SHP77 treated with DMSO at 0.1 percent for 48 hours (cell line): ENCODE measurements at places on chromosomes 12 and 14.

DNA sequence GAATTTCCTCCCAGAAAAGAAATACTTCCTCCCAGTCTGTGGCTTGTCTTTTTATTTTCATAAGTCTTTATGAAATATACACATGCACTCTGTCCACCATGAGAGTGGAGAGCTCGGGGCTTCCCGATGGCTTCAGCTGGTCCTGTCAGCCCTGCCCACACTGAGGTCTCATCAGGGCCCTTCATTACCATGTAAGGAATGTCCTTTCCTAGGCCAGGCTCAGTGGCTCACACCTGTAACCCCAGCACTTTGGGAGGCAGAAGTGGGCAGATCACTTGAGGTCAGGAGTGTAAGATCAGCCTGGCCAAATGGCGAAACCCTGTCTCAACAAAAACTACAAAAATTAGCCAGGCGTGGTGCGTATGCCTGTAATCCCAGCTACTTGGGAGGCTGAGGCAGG, 77.0 kb downstream of the CPSF2 start:
- no peak for DNase-seq

DNA sequence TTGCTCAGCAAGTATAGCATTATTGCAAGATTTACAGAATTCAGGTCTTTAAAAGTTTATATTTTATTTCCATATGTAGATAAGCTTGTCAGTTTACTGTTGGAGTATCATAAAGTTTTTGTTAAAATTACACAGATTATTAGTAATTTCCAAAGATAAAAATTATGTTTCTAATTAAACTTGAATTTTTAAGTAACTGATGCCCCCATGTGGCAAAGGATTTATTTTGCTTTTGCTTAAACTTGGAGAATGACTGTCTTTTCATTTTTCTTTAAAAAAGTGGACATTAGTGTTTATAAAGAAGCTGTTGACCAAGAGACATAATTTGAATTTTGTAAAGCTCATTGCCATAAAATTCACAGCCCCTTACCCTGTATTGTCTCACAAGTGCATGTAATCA, 45.8 kb downstream of the ETNK1 start:
- no peak for DNase-seq

- peak; percentile 41 for DNase-seq
These were observed 652 bp downstream of the BAZ1A start for GRCh38 chr14:34874386-34875030.

- no peak for DNase-seq
These were observed 184.8 kb upstream of the RPH3A start for GRCh38 chr12:112606611-112607365.

DNA sequence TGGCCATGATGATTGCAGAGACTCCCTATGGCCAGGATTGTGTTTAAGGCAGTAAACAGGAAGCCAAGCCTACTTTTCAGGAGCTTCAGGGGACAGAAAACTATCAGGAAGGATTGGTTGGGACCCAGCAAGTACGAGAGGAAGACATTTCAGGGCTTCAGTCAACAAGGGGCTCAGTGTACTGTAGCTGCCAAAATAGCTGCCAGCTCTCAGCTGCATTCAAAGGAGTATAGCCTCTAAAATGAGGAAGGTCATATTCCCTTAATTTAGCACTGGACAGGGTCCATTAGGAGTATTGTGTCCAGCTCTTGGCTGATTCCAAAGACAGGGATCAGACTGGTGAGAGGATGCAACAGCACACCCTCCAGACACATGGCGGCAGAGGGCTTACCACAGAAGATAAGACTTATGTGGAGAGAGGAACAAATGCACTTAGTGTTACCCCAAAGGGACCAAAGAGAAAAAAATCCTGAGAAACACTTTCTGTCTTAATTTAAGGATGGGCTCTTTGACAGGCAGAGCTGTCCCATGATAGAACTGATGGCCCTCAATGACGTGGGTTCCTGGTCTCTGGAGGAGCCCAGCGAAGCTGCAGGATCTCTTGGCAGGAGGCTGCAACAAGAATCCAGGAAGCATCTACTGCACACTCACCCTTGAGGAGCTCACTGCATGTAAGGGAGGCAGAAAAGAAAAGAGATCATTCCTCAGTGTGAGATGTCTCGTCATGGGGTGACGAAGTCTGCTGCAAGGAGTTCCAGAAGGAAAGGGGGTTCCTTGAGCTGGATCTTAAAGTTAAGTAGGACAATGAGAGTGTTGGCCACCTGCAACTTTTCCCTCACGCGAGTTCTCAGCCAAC, 14.8 kb downstream of the BDKRB1 start:
- DNase-seq: no peak

GRCh38 chr12:26028953-26029735, 70.7 kb downstream of the RASSF8 start:
- peak; percentile 42 for DNase-seq

GRCh38 chr12:72093424-72093823, 154.8 kb downstream of the TPH2 start:
- no peak for DNase-seq

DNA sequence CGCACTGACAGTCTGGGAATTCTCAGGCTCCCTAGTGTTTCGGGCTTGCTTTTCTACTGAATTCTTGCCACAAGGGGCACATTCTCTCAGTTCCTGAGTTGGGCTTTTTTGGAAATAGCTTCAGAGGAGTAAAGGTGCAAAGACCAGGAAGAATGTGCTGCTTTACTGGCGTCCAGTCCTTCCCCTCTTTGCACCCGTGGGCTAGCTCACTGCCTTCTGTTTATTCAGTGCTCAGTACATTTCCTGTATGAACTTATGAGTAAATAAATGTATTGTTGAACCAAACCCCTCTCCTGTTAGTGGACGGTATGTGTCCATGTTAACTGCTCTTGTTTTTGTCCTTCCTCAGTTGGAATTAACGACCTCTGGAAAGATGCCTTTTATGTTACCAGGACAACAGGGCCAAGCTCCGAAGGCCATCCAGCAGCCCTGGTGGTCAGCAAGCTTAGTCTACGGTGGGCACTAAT, 24.0 kb downstream of the GSG1 start:
- no peak for DNase-seq
